ENCODE measurements at places on chromosomes 2 and 18.

DNA sequence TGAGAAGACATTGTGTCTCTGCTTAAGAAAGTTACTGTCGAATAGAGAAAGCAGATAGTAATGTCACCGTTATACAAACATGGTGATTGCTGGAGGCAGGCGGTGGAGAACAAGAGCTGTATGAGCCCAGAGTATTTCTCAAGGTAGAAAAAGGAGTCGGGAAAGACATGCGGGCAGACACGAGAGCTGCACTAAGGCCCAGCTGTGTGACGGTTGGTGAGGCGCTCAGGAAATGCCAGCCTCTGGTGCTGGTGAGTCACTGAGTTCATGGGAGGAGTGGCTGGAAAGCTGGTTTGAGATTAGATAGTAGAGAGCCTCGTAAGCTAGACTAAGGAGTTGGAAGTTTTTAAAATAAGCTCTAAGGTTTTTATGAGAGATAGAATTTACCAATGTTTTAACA is 390.9 kb upstream of the TRIB2 start:
- DNase-seq: no peak

- no peak for DNase-seq
Measured at GRCh38 chr18:65906621-65907034, 155.8 kb downstream of the CDH7 start.

GRCh38 chr2:207879536-207879935 is 109.8 kb upstream of the FZD5 start:
- DNase-seq: no peak

DNA sequence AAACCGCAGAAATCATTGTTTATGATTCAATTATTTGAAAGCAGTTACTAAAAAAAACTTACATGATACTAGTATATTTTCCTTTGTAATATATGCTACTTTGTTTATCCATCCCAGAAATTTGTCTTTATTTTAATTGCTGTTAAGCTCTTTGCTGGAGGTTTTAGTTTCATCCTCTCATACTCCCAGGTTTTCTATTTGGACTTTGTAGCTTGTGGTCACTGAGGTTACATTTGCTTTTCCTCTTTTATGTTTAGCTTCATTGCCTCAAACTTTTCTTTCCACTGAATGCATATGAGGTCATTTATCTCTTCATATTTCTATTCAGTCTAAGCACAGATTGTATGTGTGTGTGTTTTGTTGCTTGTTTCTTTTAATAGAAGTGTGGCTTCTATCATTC is 89.9 kb downstream of the ERBB4 start:
- DNase-seq: no peak

- DNase-seq: no peak
Measured at GRCh38 chr2:109369671-109370191, 240.7 kb downstream of the SH3RF3 start.

DNA sequence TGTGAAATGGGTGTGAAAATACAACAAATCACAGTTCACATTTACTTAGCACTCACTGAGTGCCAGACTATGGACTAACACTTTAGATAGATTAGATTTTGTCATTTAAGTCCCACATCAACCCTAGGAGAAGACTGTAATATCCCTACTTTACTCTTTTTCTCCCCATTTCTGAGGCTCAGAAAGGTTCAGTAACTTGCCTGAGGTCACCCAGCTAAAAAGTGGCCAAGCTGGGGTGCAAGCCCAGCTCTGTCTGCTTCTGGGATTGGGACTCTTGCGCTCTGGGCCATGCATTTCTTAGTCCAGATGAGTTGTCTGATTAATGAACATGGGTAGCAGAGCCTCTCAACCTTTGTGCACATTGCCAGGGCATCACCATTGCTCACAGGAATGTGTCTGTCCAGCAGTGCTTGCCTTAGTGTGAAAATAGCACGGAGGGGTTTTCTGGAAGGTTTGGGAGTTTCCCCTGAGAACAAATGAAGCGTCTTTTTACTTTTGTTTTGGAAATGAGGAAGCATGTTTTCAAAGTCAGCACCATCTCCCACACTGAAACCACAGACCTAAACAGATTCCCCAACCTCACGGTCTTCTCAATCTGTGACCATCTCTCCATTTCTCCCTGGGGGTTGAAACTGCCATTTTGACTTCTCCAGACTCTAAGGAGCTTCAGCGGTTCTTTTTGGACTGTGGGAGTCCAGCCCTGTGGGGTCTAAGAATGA is 31.9 kb downstream of the NRP2 start:
- no peak for DNase-seq

GRCh38 chr18:49224738-49225137 is 235.7 kb downstream of the DYM start:
- DNase-seq: no peak

DNA sequence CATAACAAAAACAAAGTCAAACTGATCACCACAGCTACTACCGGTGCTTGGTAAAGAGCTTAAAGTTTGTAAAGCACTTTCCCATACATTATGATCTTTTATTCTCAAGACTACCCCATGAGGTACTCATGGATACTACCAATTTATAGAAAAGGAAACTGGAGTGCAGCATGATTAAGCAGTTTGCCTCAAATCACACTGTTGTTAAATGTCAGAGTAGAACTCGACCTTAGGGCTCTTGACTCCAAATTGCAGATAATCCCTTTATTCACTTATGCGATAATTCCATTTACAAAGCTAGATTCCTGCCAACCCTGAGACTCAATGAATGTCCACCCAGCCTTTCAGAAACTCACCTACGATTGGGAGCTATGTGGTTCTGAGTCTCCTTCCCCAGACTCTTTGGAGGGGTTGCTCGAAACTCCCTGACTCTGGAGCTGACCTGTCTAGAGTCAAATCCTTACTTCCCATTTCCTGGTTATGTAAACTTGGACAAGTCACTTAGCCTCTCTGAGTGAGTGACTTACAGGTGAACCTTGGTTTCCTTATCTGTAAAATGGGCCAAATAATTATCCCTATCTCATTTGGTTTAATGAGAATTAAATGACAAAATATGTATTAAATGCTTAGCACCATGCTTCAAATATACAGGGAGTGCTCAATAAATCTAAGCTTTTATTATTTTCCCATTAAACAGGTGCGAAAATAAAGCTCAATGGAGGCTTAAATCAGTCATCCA is 47.4 kb downstream of the PSD4 start:
- DNase-seq: no peak

GRCh38 chr2:70124983-70125480 is 37.8 kb downstream of the PCBP1 start:
- no peak for DNase-seq

DNA sequence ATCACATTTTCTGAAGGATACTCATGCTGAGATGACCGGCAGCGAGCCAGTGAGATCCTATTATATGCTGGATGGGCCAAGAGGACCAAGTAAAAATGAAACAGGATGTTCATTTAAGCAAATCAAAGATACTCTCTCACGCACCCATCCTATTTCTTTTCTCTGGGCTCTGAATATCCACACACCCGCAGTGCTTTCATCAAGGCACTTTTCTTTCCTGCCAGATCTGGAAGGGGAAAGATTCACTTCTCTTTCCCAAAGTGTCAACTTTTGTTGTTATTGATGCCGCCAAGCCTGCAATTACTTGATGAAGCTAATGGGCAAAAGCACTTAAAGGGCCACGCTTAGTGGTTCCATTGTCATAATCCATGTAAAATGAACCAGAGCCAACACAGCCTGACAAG is 191.9 kb upstream of the CHAC2 start:
- DNase-seq: peak; percentile 25

DNA sequence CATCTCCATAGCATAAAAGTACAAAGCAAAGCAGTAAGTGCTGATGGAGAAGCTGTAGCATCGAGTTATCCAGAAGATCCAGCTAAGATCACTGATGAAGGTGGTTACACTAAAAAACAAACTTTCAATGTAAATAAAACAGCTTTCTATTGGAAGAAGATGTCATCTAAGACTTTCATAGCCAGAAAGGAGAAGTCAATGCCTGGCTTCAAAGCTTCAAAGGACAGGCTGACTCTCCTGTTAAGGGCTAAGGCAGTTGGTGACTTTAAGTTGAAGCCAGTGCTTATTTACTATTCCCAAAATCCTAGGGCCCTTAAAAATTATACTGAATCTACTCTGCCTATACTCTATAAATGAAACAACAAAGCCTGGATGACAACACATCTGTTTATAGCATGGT is 44.0 kb downstream of the METTL8 start:
- DNase-seq: no peak

Measured in NCI-H774 (cell line).